Osteoblast (primary cell): ENCODE measurements at places on chromosomes 7 and 10.
A peak's percentile ranks its signal among the peaks of the same experiment; 100 is the strongest.

- DNase-seq: no peak
These were observed 573 bp upstream of the IDI1 start for GRCh38 chr10:1049425-1049958.

- DNase-seq: no peak
These were observed 19.9 kb downstream of the SCRN1 start for GRCh38 chr7:29969738-29970137.

- DNase-seq: peak; percentile 41
These were observed 32.8 kb downstream of the DNAJB12 start for GRCh38 chr10:72322030-72322279.

- DNase-seq: peak; percentile 74
These were observed 46.7 kb upstream of the ZMIZ1 start for GRCh38 chr10:79021948-79022499.

DNA sequence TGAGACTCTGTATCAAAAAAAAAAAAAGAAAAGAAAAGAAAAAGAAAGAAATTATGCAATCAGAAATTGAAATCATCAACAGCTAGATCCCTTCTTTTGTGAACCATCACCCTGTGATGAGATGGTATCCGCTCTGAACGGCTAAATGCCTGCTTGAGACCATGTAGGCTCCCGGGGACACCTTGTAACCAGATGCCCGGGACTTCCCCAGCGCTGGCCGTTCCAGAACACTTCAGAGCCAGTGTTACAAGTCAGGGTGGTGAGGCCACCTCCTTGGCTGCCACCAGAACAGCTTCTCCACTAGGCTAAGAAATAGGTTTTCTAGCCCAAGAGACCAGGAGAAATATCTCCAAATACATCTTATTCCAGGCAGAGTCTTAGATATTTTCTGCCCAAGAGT, 119.4 kb upstream of the SH2B2 start:
- no peak for DNase-seq
